ENCODE measurements at places on chromosomes 2 and 18.

DNA sequence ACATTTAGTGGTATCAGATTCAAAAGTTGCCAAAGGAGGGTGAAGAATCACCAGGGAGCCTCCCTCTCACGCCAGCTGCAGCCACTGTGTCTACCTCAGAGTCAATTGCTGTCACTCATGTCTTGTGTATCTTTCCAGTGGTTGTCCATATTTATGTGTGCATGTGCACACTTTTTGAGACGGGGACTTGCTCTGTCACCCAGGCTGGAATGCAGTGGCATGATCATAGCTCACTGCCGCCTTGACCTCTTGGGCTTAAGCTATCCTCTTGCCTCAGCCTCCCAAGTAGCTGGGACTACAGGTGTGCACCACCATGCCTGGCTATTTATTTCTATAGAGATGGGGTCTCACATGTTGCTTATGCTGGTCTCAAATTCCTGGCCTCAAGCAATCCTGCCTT is 4.0 kb downstream of the MOCOS start:
- DNase-seq: no peak

- DNase-seq: peak; percentile 92
Observed at GRCh38 chr18:59268721-59269562, 4.3 kb downstream of the RAX start.

- no peak for DNase-seq
Observed at GRCh38 chr2:108297436-108298141, 8.9 kb downstream of the SULT1C2 start.

GRCh38 chr2:233686928-233687327 is 5.2 kb downstream of the UGT1A7 start:
- DNase-seq: no peak

DNA sequence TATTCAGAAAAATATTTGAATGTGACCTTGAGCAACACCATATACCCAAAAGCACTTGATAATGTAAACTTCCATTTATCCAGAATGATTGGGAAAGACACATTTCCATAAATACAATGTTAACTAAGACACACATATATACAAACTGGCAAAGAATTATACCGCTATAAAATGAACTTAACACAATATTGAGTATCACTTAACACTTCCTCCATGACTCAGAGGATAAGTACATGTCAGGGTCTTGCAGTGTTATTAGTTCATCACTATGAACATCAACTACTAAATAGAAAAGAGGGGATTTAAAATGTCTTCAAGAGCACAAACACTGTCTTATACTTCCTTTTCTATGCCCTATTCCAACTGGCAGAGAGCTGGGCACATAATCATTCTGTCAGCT is 18.6 kb downstream of the WDSUB1 start:
- no peak for DNase-seq

DNA sequence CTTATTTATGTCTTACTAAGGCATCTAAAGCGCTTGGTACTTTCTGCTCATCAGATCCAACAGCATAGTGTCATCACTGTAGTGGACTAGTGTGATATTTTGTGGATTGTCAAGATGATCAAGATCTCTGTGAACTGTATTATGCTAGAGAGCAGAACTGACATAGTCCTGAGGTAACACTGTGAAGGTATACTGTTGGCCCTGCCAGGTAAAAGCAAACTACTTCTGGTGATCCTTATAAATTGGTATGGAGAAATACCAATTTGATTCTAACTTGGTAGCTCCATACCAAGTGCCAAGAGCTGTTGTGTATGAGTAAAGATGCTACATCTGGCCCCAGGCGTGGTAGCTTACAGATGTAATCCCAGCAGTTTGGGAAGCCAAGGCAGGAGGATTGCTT is 15.9 kb downstream of the SFTPB start:
- DNase-seq: no peak

DNA sequence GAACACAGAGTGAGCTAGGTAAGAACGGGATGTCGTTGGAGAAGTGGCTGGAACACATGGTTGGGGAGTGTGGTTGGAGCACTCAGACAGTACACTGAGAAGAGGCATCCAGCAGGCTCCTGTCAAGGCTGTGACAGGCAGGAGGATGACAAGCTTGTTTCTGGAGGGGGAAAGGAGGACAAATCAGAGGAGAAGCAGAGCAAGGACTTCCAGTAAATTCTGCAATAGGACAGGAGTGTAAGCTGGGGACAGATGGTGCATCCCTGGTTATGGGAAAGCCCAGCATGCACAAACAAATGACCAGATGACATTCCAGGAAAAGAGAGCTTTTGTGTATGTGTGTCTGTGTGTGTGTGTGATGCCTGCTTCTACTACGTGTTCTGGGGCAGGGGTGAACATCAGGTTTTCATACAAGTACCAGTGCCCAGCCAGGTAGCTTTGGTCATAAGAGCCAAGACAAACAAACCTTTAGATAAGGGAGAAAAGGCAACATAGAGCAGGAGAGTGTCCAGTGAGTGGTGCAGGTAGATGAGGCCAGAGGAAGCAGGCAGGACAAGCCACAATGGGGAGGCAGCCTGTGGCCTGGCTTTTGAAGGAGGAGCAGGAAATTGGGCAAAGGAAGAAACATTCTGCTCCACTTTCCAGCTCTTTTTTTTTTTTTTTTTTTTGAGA is 32.1 kb upstream of the MAPK4 start:
- no peak for DNase-seq
